Hematopoietic multipotent progenitor cell treated with erythropoietin and hydrocortisone succinate and interleukin-3 and kit ligand, for 4 days (in vitro differentiated cells): ENCODE measurements at places on chromosomes 1 and 21.

DNA sequence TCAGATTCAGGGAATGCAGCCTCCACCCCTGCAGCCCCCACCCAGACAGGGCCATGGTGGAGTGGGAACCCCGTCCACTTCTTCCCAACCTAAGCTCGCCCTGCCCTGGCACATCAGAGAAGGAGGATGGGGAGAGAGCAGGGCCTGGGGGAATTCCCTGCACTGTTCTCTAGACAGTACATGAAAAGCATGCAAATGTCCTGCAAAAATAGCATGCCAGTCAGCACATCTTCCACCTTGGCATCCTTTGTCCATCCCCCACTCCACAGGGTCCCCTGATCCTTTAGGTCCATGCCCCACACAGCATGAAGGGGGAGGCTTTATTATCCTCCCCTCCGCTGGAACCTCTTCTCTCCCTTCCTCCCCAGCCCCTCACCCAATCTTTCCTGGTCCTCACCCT is 35.0 kb upstream of the RD3 start:
- DNase-seq = no peak

DNA sequence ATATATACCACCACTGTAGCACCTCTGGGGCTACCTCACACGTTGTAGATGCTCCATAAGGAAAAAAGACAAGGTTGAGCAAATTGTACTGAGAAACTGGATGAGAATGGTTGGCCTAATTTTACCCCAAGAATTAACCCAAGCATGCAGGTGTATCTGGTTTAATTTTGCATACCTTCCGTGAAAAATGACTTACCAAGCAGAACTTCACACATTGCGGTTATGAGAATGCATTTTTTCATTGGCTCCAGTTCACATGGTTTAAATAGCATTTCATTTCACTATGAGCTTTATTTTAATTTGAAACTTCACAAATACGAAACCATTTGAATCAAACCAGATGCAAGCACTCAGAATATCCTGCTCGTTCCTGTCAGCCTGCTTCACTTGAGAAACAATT is 512.2 kb downstream of the LTN1 start:
- DNase-seq = no peak

GRCh38 chr1:242788771-242789170 is 264.3 kb upstream of the PLD5 start:
- no peak for DNase-seq

- no peak for DNase-seq
These were observed 2.8 kb downstream of the UBE2J2 start for GRCh38 chr1:1270813-1271212.

DNA sequence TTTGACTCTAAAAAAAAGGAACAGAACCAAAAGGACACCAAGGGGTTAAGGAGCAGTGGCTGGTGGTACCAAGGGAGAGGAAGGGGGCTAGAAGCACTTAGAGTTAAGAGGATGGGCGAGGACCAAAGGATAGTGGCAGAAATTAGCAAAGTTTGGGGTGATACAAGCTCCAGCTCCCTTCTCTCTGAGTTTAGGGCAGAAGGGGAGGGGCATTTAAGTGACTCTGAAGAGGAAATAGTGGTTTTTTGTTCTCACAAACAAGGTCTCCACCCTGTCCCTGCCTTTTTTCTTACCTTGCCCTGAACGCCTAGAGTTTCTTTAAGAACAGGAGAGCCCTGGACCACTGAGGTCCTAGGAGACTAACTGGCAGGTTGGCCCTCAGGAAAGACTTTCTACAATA is 3.3 kb downstream of the CDC42SE1 start:
- DNase-seq = peak; percentile 86

DNA sequence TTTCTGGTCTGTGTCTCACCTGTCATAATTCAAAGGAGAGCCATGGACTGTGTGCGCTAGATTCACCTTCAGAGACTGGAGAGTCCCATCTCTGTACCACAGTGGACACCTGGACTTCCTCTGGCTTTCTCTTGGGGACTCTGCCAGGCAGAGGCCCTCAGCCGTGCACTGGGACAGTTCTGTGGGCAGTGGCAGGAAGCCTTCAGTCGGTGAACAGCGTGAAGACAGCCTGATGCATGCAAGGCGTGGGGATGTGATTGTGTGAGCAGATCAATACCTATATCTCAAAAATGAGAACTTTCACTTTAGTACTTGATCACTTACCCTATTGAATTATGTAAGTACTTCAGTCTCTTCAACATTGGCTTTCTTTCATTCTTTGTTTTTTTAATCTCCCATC is 245.3 kb downstream of the DISC1 start:
- no peak for DNase-seq

DNA sequence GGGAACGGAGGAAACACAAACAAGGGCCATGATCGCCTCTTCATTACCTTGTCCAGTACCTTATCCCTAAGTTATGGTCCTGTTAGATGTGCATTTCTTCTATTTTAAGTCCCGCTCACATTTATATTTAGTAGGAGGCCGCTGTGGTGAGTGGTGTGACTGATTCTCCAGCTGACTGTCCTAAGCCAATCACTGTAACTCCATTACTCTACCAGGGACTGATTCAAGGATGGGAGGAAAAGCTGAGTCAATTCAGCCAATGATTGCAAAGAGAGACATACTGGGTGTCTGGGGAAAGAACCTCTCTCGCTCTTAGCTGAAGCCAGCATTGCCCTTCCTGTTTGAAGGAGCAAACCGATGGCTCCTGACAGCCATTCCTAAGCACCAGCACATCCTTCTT is 59.7 kb downstream of the TGFBR3 start:
- no peak for DNase-seq

GRCh38 chr1:145956781-145957442 is 905 bp downstream of the LIX1L start:
- peak; percentile 13 for DNase-seq

DNA sequence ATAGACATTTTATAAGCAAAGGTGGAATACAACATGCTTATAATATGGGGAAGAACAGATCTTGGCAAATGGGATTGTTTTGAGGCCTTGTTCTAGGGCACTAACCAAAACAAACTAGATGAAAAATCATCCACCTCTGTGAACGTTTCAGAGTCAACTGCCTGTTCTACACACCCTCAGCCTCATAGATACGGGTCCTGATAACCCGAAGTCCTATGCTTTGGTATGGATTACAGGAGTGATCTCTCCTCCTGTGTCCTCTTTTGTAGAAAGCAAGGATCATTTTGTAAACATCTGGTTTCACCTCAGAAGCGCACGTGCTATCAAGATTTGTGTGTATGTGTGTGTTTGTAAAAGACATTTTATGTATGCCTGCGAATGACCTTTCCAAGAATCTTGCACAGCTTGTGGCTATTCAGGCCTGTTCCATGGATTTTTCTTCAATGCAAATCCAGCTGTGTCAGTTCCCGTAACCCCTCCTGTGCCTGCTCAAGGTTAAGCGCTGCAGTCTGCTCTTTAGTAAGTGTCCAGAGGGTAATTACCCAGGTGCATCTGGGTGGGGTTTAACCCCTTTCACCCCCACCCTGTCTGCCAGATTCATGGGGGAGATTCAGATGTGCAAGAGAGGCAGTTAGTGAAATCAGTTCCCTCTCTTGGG is 132.4 kb downstream of the ROR1 start:
- no peak for DNase-seq

DNA sequence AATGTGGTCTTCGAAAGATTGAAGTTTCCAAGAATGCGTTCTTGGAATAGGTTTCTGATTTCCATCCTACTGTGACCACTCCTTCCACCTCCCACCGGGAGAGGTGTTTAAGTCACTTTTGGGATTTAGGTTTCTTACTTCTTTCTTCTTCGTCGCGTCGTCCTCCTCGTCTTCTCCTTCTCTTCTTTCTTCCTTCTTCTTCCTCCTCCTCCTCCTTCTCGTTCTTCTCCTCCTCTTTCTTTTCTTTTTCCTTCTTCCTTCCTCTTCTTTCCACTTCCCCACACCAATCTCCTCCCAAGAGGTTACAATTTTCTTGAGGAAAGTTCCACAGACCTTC is 2.1 kb downstream of the CACHD1 start:
- no peak for DNase-seq

GRCh38 chr1:166980818-166981217 is 5.5 kb upstream of the ILDR2 start:
- no peak for DNase-seq

DNA sequence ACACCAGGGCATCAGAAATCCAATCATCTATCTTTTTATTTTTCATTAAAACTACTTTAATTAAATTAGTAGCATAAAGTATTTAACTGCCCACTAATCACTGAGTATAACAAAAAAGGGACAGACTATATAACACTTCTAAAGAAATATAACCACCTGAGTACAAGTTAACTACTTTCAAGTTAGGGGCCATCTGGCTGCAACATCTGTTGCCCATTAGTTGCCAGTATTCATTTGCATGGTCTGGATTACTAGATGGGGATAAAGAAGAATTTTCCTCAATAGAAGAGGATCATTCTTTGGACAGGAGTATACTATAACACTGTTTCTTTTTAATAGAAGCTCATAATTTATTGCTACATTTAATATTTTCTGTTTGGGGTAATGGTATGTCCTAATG is 446.4 kb downstream of the AMY1C start:
- DNase-seq = no peak

- no peak for DNase-seq
These were observed 70.1 kb downstream of the PGM1 start for GRCh38 chr1:63663301-63663700.

- peak; percentile 52 for DNase-seq
These were observed 7.5 kb upstream of the EVI5 start for GRCh38 chr1:92792340-92792782.

- DNase-seq = no peak
These were observed 44.0 kb downstream of the ATP6V1G3 start for GRCh38 chr1:198496216-198497143.

GRCh38 chr1:57222801-57223200 is 201.1 kb downstream of the DAB1 start:
- DNase-seq = no peak

GRCh38 chr1:205907794-205908193 is 35.5 kb downstream of the SLC26A9 start:
- DNase-seq = peak; percentile 28

DNA sequence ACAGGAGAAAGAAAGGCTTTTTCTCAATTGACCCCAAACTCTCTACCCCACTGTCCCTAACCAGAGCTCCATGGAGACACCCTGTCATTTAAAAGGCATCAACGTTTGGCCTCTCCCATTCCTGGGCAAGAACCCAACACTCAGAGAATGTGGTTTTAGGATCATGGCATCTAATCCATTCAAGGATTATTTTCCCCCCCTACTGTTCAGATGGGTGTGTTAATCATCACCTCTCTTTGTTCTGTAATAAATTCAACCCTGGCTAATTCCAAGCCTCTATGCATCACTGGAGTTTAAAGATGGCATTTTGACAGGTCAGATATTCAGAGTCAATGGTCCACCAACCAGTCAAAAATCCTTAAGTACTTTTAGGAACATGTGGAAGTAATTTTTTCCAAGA is 42.7 kb downstream of the TBX15 start:
- DNase-seq = no peak

DNA sequence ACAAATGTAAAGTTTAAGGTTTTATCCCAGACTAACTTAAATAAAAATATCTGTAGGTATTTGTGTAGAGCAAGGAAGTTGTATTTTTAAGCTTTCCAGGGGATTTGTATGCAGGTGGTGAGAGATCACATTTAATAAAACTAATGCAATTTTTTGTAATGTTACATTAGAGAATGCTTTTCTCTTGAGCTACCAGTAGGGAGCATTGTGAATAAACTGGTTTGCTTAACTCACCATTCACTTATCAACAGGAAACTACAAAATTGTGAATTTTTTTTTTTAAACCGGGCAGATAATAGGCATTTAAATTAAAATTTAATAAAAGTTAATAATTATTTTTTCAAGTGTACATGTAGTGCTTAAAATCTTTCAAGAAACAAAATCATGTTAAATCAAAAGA is 78.6 kb downstream of the IVNS1ABP start:
- peak; percentile 69 for DNase-seq

GRCh38 chr1:98557895-98558294 is 103.6 kb upstream of the SNX7 start:
- DNase-seq = no peak

GRCh38 chr1:151976015-151976343 is 17.7 kb downstream of the S100A10 start:
- peak; percentile 88 for DNase-seq

- DNase-seq = peak; percentile 3
These were observed 494.2 kb downstream of the KIF26B start for GRCh38 chr1:245648749-245649522.

DNA sequence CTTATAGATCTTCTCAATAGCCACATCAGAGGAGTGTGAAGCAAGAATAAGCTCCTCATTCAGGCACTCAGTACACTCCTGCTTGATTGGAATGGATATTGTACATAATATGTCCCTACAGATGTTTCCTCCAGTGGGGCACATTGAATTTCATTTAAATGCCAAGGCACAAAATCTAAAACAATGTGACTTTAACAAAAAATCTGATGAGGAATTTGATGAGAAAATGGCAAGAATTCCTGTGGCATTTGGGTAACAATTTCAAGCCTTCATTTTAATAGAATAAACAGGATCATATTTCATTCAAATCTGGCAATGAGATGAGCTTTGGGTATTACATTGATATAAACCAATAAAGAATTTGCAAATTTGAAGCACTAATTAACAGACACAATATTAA is 307.7 kb upstream of the PKN2 start:
- DNase-seq = no peak

GRCh38 chr21:16330082-16330907 is 600.5 kb downstream of the USP25 start:
- peak; percentile 91 for DNase-seq

GRCh38 chr1:159207774-159208173 is 3.1 kb downstream of the ACKR1 start:
- no peak for DNase-seq

DNA sequence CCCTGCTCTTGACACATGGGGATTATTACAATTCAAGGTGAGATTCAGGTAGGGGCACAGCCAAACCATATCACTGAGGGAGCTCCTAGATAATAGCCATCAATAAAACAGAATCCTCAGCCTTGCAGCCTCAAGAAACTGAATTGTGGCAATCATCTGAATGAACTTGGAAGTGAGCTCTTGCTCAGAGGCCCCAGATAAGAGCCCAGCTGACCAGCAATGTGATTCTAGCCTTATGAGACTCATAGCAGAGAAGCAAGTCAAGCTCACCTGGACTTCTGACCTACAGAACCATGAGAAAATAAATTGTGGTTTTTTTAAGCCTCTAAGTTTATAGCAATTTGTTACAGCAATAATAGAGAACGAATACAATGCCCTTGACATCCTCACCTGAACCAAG is 302.5 kb downstream of the LTN1 start:
- no peak for DNase-seq

GRCh38 chr1:7110321-7110720 is 325.1 kb downstream of the CAMTA1 start:
- no peak for DNase-seq

- DNase-seq = peak; percentile 11
These were observed 150.6 kb downstream of the TGFBR3 start for GRCh38 chr1:91735266-91735845.

- peak; percentile 81 for DNase-seq
These were observed 1.7 kb upstream of the GRIK3 start for GRCh38 chr1:37035796-37036666.

GRCh38 chr1:7222695-7223015 is 437.4 kb downstream of the CAMTA1 start:
- no peak for DNase-seq
